ENCODE measurements at places on chromosomes 3 and 15.

DNA sequence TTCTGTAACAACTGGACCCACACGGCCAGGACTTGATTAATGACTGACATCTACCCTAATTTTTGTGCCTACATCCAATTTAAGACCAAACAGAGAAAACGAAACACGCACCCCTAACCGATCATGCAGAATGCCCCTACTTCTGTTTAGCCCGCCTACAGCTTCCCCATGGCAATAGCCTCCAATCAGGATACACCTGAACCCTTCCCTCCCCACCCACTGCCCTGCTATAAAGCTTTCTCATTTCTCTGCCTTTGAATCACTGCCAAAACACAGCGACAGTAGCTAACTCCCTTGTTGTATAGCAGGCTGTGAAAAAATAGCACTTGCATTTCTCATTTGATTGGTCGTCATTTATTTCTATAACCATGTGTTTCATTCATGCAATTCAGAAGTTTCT, 45.2 kb upstream of the DPPA4 start:
- no peak for DNase-seq

DNA sequence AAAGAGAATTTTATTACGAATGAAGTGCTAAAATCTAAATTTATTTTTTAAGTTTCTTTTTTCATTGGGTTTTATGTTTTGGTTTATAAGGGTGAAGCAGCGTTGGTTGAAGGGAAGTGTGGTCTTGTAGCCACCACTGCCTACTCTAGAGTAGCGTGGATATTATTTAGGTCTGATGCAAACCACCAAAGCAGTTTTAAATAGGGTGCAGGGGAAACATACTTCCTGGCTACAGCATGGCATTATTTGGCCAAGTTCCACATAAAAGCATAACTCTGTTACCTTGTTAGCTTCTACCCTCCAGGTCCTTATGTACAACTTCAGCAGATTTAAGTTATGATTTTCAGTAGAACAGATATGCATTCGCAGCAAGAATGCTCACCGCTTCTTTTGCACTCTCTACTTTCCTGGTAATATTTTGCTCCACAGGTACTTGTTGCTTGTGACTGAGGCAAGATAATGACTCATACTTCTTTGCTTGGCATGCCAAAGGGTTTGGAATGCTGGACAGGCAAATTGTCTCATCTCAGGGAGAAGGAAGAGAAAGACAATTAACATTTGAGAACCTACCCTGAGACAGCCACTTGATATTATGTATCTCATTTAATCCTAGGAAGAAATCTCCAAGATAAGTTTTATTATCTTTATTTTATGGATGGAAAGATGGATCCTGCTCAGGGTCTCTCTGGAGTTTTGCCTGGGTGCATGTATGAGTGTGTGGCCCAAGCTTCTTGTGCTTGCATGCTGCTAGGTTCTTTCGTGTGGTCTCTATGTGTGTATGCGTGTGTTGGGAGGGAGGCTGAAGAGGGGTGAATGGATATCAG, 5.4 kb downstream of the TGFBR2 start:
- DNase-seq = no peak

- DNase-seq = no peak
Observed at GRCh38 chr3:186084264-186084663, 24.6 kb downstream of the ETV5 start.

DNA sequence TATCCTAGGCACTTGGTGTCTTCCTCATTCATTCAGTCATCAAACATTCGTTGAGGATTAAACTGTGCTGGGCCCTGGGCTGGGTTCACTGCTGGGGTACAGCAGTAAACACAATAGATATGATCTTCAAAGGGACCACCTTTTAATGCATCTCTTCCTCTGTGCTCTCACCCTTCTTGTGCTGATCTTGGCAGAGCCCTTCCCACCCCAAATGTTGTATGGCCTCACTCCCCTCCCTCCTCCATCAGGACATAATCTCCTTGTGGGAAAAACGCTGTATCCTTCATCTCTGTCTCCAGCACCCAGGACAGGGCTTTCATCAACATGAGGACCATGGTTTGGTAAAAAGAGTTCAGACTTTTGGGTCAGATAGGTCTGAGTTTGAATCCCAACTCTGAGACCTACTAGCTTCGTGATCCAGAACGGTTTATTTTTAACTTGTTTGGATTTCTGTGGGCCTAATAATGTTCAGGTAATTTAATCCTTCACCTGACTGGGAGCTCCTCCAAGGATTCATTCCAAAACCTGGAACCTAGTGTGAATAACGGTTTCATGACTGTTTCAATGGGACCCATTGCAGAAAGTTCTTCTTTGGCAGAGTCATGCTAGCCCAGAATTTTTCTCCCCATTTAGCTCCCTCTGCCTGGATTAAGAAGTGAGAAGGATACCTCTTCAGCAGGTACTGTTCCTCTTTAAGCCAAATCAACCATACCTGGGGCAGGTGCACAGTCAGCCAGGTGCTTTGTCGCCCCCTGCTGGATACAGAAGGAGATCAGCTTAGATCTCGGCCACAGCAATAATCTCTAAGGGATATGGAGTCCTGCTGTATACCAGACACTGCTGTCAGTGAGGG, 5.2 kb upstream of the WNT7A start:
- DNase-seq = peak; percentile 43

GRCh38 chr3:137116619-137117018, 158.8 kb downstream of the IL20RB start:
- no peak for DNase-seq

GRCh38 chr15:73838831-73839426, 34.4 kb upstream of the TBC1D21 start:
- no peak for DNase-seq

- no peak for DNase-seq
Observed at GRCh38 chr3:127987309-127987995, 64.8 kb upstream of the SEC61A1 start.

GRCh38 chr3:181626036-181626435, 85.7 kb upstream of the SOX2 start:
- DNase-seq = no peak

DNA sequence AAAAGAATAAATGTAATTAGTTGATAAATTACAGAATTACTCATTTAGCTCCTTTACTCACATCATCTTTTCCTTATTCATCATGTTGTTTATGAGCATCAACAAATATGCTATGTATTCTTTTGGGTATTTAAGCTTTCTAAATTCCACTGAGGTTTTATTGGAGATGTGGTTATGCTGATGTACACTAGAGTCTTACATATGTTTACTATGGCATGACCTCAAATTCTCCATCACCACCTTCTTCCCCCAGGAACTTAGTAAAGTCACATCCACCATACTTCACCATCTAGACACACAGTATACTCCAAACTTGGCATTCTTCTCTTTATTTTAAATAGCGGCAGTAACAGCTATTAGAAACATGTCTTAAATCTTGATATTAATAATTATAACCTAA, 74.1 kb upstream of the MELTF start:
- no peak for DNase-seq

- DNase-seq = no peak
Observed at GRCh38 chr15:68833700-68834331, 13.1 kb upstream of the ANP32A start.

- no peak for DNase-seq
Observed at GRCh38 chr15:45351227-45351626, 27.1 kb downstream of the GATM start.

- DNase-seq = no peak
Observed at GRCh38 chr3:26018889-26019288, 229.0 kb downstream of the OXSM start.

- DNase-seq = no peak
Observed at GRCh38 chr3:54577313-54577712, 350.5 kb downstream of the LRTM1 start.

- DNase-seq = no peak
Observed at GRCh38 chr3:99526921-99527320, 111.5 kb upstream of the COL8A1 start.

GRCh38 chr3:14605067-14605466, 46.5 kb upstream of the CCDC174 start:
- no peak for DNase-seq

DNA sequence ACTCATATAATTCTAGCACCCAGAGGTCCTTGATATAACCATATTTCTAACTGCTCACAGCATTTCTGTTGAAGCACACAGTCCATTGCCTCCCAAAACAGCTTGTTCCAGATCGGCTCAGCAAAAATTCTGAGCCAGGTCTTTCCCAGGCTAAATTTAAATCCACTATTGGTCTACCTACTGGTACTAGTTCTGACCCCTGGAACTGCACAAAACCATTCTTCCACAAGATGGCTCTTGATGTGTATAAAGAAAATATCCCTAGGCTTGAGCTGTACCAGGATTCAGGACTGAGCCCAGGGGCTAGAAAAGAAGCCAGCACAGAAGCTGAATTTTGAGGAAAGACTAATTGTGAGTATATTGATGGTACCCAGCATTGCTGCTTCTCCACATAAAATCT, 75.4 kb upstream of the ABHD17C start:
- DNase-seq = no peak

DNA sequence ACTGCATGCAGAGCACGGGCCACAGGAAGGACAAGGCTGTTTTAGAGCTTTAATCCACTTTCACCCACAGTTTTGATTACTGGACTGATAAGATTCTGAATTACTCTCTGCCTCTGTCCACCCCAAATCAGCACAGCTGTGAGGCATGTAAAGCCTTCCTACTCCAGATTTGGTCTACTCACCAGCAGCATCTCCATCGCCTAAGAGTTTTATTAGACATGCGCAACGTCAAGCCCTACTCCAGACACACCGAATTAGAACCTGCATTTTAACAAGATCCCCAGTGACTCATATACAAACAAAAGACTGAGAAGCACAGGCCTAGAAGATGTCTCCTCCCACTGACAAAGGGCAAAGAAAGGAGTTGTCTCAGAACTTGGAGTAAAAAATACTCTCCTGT, 221.2 kb downstream of the TUSC7 start:
- no peak for DNase-seq

DNA sequence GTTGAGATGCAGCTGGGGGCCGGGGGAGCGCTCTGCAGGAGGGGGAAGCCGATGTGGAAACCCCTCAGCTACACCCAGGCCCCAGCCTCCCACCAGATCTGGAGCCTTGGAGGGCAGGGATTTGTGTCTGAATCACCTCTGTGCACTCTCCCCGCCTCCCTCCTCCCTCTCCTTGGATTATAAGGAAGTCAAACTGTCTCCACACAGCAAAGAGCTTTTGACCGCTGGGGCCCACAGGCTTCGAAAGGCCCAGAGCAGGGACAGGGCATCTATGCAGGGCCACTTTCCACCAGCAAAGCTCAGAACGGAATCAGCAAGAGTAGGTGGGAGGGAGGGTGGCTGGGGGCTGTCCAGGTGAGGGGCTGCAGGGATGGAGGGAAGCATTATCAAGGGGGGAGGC, 68.9 kb downstream of the IQSEC1 start:
- no peak for DNase-seq

DNA sequence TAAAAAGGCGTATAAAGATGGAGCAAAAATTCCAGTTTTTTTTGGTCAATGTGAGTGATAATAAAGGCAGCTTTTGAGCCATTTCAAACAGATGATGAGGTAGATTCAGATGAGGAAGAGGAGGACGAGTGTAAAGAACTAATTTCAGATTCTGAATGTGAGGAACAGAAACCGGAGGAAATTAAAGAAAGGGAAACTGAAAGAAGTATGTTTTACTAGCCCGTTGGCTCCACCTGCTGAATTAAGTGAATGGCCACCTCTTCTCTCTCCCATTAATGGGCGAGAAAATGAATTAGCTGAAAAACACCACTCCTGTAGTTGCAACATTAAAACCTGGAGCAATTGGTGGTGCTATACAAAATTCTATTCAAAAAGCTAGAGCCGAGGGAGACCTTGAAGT, 55.4 kb downstream of the CYP19A1 start:
- no peak for DNase-seq

- DNase-seq = peak; percentile 48
Observed at GRCh38 chr3:111723293-111724215, 128.4 kb upstream of the ZBED2 start.

DNA sequence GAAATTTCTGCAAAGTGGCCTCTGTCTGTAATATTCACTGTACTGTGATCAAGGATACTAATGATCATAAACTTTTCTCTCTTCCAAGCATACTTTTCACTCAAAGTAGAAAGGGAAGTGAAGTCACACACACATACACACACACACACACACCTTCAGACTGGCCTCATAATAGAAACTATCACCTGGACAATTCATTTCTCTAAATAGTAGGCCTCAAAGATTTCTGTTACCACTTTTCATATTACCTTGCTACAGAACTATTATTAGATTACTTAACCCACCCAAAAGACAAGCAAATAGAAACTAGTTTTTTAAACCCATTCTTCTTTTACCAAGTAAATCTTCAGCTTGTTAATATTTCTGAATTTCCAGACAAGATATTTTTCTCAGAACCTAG, 12.2 kb downstream of the CPB1 start:
- no peak for DNase-seq

DNA sequence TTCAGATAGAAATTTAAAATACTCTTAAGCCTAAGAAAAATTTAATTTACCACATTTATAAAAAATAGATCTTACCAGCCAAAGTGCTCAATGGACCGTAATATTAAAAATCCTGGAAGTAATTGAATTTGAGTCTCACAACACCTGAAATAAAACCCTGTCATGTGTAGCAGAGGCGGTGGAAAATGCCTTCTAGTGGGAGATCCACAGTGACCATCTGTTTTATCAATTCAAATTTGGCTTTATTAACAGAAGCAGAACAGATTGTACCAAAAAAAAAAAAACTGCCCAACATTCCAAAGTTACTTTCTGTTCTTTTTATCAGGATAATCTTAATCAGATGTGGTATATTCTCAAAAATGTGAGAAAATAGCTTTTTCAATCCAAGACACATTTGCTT, 71.7 kb downstream of the DMXL2 start:
- DNase-seq = no peak

DNA sequence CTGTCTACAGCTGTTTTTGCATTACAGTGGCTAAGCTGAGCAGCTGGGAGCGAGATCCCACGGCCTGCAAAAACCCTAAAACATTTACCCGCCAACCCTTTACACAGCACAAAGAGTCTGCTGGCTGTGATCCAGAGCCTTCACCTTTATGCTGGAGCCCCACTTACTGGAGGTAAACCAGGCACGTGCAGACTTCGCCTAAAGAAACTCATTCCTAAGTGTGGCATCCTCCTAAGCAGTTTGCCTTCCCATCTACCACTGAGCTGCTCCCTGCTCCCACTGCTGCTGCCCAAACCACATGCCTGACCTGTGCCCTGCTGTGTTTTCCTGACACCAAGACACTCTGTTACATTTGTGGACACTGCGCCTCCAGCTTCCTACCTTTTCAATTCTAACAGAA, 53.0 kb downstream of the CHSY1 start:
- no peak for DNase-seq

GRCh38 chr3:70951316-70951715, 632.2 kb downstream of the FOXP1 start:
- DNase-seq = no peak

Measured in NCI-H774 (cell line).